ENCODE measurements at places on chromosomes 7 and 10. TPM values are rescaled to one million over a fixed set of nuclear protein-coding genes. Genes with fewer than 3 reads are reported as not detected.

The NAT16 gene
- 0.02 TPM for polyA plus RNA-seq

DNA sequence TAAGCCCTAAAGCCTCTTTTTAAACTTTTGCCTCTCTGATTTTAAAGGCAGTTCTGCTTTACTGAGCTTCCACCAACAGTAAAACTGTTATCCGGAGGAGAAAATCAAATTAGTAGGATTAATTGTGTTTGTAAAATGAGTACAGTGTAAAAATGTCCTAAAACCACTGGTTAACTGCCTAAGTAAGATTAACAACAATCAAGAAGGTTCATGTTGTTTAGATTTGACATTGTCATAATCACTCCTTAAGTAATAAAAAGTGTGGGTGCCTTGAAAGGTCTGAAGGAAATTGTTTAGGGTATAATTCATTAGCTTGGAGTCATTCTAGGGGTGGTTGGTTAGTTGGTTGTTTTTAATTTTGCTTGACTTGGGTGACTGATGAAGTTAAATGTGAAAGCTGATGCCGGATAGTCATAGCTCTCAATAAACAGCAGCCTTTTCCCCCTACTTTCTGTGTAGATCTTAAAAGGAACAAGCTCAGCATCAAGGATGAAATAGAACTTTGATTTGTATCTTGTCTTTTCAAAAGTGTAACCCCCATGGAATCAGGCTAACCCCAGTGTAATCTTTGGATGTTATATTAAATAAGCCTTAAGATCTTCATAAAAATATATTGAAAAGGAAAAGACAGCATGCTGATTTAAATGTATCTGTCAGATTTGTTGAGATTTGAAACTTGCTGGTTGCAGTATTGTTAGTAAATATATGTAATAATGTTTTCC is 148.3 kb downstream of the ARID5B start:
- DNase-seq, result no peak

The DGKB gene
- 0.09 TPM for polyA plus RNA-seq

- DNase-seq, result no peak
Measured at GRCh38 chr7:68770649-68771048, 827.6 kb upstream of the AUTS2 start.

GRCh38 chr7:74012842-74013249 is 15.1 kb upstream of the ELN start:
- DNase-seq, result no peak

The TFAM gene
- polyA plus RNA-seq, result 9.0 TPM

The UFSP1 gene
- polyA plus RNA-seq, result 2.0 TPM

The OR13A1 gene
- not detected for polyA plus RNA-seq

DNA sequence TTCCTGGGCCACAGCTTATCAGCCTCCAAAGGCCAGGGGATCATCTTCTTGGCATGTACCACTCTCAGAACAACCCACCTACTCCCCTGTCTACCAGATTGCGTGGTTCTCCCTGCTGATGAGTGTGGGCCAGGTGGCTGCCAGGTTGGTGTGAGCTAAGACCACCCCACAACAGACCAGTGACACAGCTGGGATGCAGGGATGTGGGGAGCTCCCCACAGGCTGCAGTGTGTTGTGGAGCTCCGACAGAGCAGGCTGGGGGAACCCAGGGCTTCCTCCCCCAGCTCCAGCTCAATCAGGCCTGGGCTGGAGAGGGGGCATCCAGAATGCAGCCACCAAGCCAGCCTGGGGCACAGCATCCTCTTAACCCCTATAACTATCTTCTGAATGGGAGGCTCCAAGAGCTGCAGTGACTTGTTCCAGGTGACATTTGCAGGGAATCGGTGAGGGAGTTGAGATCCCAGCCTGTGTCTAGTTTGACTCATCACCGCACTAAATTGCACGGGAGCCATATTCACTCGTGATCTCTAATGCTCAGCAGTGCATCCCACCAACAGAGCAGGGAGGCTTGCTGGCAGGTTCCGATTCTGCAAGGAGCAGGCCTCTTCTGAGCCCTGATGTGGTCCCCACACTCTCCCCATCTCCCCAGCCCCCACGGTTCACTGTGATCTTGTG is 596 bp upstream of the GDF2 start:
- DNase-seq, result no peak

- DNase-seq, result no peak
Measured at GRCh38 chr10:93541402-93542357, 24.8 kb upstream of the FFAR4 start.

DNA sequence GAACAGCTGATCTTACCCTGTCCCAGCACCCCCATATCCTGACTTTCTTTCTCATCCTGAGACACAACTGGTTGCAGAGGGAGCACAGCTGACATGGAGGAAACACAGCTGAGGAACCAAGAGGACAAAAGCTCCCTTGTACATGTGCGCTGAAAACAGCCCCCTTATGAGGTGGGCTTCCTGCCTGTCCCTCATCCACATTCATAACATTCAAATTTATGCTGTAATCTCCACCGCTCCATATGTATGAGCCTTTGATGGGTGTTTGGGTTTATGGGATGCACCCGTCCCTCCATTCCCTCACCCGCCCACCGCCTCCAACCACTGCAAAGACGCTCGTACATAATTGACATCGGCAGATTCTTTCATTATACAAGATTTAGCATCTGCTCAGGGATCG is 49.6 kb upstream of the BTRC start:
- DNase-seq, result no peak

The SLC18A2 gene
- polyA plus RNA-seq, result not detected

The HABP2 gene
- not detected for polyA plus RNA-seq

DNA sequence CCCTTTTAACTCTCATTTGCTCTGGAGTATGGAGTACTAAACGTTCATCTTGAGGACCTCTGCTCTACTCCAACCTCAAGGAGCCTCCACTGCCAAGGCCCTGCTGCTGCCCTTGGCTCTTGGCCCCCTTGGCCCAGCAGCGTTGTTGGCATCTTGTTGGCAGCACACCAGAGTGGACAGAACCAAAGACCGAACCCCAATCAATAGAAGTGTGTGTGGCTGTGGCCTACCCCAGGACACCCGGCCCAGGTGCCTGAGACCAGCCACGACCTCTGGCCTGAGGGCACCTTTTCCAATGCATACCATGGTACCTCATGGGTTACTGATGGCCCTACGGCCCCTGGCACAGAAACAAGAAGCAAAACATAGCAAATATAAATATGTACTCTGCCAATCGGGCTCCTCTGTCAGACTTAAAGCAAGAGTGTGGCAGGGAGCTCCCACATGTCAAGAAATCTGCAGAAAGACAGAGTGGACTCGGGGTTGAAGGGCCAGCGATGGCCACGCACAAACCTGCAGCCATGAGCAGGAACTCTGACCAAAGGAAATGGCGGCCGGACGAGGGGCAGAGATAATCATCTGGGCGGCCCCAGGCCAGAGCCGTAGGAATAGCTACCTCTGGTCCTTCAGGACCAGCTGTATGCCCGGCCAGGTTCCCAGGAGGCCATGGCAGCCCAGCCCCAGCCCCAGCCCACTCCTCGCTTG is 2.9 kb downstream of the NPC1L1 start:
- no peak for DNase-seq

The CTAGE8 gene
- 0.21 TPM for polyA plus RNA-seq

The DLG5 gene
- polyA plus RNA-seq, result 13.4 TPM

- no peak for DNase-seq
Measured at GRCh38 chr10:59687657-59688056, 22.0 kb downstream of the SLC16A9 start.

DNA sequence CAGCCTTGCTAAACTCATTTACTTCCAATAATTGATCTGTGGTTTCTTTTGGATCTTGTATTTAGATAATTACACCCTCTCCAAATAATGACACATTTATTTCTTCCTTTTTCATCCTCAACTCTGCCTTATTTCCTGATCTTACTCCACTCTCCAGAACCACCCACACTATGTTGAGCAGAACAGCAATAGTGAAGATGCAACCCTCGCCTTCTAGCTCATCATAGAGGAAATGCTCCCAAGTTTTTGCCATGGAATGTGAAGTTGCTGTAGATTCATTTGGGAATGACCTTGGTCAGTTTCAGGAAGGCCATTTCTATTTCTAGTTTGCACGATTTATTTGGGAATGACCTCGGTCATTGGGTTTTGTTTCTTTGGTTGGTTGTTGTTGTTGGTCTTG is 314.0 kb downstream of the PAXIP1 start:
- DNase-seq, result no peak

The LEP gene
- polyA plus RNA-seq, result 0.05 TPM

The TAS2R3 gene
- polyA plus RNA-seq, result 0.29 TPM

DNA sequence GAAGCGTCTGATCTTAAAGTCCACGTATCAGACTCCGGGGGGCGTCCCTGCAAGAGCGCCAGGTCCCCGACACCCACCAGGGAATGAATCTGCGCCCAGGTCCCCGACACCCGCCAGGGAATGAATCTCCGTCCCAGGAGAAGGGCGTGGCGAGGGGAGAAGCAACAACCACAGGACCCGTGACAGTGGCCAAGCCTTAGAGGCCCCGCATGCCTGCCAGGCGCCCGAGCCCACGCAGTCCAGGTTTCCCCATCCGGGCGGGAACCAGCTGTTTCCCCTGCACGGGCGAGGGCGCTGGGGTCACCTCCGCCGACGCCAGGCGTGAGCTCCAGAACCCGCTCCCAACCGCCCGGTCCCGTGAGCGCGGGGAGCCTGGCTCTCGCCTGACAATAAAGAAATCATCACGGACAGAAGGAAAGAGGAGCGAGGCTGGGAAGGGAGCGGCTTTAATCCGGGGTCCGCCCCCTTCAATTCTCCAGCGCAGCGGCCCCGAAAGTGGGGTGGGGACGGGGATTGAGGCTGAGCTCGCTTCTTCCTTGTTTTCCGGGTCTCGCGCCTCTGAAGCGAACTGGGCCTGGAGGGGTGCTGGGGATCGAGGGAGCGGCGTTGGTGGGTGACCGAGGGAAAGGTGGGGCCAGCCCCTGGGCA is 29.0 kb upstream of the BMS1 start:
- no peak for DNase-seq

- no peak for DNase-seq
Measured at GRCh38 chr7:131858611-131859010, 302.2 kb upstream of the PODXL start.

DNA sequence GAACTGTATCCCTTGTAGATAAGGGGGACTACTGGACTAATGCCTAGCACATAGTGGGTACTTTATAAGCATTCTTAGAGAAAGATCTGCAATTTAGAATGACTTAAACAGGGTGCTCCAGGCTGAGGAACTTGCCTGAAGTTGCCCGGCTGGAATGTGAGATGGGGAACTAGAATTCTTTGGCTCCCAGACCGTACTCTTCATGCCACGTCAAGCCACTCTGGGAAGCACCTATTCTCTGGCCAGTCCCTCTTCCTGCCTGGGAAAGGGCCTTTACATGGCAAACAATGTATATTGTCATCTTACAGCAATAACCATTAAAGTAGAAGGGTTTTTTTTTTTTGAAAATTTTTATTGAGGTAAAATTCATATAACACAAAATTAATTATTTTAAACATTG is 34.5 kb downstream of the ATXN7L1 start:
- no peak for DNase-seq

DNA sequence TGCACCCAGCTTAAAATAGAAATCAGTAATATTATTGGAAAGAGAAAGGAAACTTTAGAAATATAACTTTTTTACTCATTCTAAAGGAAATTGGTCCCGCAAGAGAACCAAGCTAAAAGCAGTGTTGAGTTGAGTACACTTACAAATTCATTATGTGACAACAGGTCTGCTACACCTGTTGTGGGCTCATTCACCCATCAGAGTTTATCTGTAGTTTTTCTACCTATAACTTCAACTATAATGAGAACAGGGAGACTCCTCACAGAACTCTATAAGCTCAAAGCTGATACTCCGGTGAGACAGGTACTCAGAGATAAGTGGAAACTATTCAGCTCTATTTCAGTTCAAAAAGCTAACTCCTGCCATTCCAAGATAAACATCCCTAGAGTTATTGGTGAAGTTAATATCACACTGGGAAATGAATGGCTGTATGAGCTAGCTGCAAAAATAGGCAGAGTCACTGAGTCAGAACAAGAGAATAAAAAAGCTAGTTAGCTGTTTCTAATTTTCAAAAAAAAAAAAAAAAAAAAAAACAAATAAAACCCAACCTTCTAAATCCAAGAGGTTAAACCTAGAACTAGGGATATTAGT is 121.3 kb downstream of the PPP1R3A start:
- no peak for DNase-seq

The ADRB1 gene
- not detected for polyA plus RNA-seq

The CELF2 gene
- polyA plus RNA-seq, result 8.8 TPM

DNA sequence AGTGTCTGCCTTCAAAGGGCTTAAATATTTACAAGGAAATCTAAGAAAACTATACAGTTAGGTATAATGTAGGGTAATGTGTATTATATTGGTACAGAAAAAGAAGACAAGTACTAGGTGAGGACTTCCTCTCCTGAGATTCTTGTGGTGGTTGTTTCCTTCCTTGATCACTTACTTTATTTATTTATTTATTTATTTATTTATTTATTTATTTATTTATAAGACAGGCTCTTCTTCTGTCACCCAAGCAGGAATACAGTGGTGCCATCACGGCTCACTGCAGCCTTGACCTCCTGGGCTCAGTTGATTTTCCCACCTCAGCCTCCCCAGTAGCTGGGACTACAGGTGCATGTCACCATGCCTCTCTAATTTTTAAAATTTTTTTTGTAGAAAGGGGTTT is 18.2 kb upstream of the DNAH11 start:
- DNase-seq, result no peak

The PNLIPRP1 gene
- polyA plus RNA-seq, result not detected

- peak; percentile 97 for DNase-seq
Measured at GRCh38 chr7:105830405-105831301, 45.7 kb downstream of the ATXN7L1 start.

DNA sequence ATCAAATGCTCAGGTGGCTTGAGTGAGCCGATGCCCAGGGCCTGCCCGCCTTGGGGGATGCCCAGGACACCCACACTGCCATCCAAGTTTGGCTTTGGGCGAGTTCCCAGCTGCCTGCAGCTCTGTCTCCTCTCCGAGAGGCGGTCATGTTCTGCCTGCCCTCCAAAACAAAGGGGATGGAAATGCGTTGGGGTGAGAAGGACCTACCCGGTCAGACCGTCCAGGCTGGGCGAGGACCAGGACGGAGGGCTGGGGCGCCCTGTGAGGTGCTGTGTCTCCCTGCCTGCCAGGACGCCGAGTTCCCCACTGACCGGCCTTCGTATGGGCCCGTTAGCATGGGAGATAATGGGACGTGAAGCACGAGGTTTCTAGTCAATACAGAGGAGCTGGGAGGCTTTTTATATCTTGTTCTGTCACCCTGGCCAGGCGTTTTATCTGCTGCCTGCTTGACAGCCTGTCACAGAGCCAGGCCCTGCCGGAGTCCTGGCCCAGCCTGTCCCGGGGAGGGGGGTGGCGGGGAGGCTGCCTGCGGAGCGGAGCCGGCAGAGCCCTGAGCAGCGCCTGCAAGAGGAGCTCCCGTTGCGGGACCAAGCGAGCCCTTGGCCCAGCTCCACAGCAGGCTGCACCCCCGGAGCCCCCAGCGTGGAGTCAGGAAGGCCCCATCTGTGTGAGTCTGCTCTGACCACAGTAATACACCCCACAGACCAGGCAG is 22.0 kb upstream of the ELFN1 start:
- no peak for DNase-seq

DNA sequence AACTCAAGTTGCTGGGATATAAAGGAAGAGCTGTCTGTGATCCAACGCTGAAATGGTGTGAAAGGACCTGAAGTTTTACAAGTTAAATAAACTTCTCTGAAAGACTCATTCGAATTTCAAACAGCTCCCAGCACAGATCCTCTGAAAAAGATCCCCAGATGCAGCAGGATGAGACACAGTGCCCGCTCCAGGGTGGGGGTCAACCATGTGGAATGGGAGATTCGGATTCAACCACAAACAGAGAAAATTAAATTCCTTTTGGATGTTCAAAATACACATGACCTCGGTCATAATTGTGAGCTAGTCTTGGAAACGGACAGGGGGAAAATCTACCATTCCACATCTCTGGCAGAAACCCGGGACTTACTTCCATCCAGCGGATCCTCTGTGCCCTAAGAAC is 119.6 kb downstream of the PRKAG2 start:
- peak; percentile 59 for DNase-seq

The ARF5 gene
- polyA plus RNA-seq, result 216 TPM

The CYP2C8 gene
- 0.04 TPM for polyA plus RNA-seq

The NYAP1 gene
- polyA plus RNA-seq, result 0.10 TPM
